ENCODE measurements at places on chromosomes 13 and 19.

DNA sequence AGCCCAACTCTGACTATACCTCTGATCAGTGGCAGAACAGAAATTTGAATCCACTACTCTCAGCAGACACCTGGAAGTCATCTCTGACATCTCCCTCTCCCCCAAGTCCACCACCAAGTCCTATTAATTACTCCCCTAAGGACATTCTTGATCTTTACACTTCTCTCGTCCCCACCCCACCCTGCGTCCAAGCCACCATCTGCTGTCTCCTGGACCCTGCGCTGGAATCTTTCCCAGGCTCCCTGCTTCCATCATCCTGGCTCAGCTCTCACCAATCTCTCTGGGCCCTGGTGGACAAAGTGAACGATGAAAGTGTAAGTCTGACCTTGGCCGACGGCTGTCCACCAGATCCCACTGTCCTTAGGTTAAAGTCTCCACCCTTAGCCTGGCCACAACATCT, 145.6 kb upstream of the GJB6 start:
- H3K27ac ChIP-seq, result no peak overlapping the region
- H3K36me3 ChIP-seq, result no peaks in the 10 kb centered on the region
- no peak for DNase-seq
- H3K4me3 ChIP-seq, result no peak overlapping the region

DNA sequence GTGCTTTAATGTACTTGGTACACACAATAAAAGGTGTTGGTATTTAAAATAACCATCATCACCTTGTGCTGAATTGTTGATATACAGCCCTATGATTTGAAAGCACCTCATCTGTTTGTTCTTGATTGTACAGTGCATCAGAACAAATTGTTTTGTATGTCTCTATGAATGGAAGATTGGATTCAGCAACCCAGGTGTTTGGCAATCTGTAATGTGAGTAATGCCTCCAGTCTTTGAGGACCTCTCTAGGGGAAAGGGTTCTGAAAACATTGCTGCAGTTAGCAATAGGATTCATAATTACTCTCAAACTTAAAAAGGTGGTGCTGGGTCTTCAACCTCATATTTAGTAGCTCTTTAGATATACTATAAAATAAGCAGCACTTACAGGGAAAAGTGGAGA, 341.8 kb downstream of the OXGR1 start:
- no peaks in the 10 kb centered on the region for H3K27me3 ChIP-seq
- no peaks in the 10 kb centered on the region for H3K4me1 ChIP-seq
- no peaks in the 10 kb centered on the region for H3K36me3 ChIP-seq
- H3K27ac ChIP-seq, result no peak overlapping the region
- H3K4me3 ChIP-seq, result no peak overlapping the region

DNA sequence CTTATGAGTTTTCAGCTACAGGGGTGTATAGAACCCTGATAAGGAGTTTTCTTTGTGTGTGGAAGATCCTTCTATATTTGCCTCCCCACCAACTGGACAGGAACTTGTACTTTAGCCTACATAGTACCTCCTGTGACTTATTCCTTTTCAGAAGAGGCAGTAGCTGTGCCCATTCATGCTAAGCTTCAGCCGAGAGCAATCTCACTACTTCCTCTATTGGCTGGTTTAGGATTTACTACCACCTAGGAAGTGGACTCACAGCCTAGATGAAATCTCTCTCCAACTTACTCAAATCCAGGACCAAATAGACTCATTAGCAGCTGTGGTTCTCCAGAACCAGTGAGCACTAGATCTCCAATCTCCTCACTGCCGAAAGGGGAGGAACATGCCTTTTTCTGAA, 2.3 kb upstream of the REX1BD start:
- H3K27me3 ChIP-seq, result no peaks in the 10 kb centered on the region
- no peak for DNase-seq
- H3K4me3 ChIP-seq, result no peak overlapping the region
- peaks cover 9% of the 10 kb centered on the region for H3K36me3 ChIP-seq
- no peak overlapping the region for H3K27ac ChIP-seq

DNA sequence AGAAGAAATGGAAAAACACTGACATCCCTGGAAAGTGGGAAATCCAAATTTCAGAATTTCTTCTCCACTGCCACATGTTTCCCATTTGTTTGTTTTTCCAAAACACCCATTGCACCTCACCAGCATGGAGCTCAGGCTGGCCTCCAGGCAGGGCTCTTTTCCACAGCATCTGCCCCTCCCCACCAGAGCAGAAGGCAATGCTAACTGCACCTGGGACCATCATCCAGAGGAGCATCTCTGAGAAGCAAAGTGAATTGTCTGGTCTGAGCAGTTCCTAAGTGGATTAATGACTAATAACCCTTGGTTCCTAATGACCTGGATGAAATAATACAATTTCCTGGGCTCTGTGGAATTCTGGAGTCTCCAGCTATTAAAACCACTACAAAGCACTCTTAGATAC, 8.8 kb upstream of the CYSLTR2 start:
- no peak for DNase-seq
- H3K36me3 ChIP-seq, result no peaks in the 10 kb centered on the region
- no peaks in the 10 kb centered on the region for H3K4me1 ChIP-seq
- no peaks in the 10 kb centered on the region for H3K27me3 ChIP-seq

- H3K36me3 ChIP-seq, result no peaks in the 10 kb centered on the region
- no peak overlapping the region for H3K27ac ChIP-seq
- no peak overlapping the region for H3K4me3 ChIP-seq
- no peaks in the 10 kb centered on the region for H3K4me1 ChIP-seq
Observed at GRCh38 chr19:29640231-29640630, 25.0 kb upstream of the PLEKHF1 start.

DNA sequence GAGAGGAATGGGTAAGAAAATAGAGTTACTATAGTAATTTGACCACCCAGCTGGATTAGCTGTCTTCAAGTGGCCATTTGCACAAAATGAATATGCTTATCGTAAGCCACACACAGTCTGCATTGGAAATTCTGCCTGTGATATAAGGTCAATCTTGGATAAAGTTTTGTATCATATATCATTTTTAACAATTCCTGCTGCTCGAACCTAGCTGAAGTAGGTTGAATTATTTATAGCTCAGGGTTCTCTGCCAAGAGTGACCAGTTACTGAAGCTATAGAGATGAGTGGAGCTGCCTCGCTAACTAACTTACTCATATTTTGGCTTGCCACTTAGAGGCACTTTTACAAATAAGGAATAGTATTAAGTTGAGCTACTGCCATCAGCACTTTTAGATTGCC, 220.9 kb downstream of the RGCC start:
- no peak overlapping the region for H3K4me3 ChIP-seq
- no peaks in the 10 kb centered on the region for H3K4me1 ChIP-seq
- H3K36me3 ChIP-seq, result peaks cover 3% of the 10 kb centered on the region
- no peaks in the 10 kb centered on the region for H3K27me3 ChIP-seq
- H3K27ac ChIP-seq, result no peak overlapping the region

- no peak for DNase-seq
- no peaks in the 10 kb centered on the region for H3K4me1 ChIP-seq
- H3K36me3 ChIP-seq, result no peaks in the 10 kb centered on the region
- no peak overlapping the region for H3K4me3 ChIP-seq
- no peak overlapping the region for H3K27ac ChIP-seq
- no peaks in the 10 kb centered on the region for H3K27me3 ChIP-seq
Observed at GRCh38 chr19:5503598-5503997, 48.4 kb downstream of the ZNRF4 start.
